ENCODE measurements at places on chromosomes 7 and 10.

DNA sequence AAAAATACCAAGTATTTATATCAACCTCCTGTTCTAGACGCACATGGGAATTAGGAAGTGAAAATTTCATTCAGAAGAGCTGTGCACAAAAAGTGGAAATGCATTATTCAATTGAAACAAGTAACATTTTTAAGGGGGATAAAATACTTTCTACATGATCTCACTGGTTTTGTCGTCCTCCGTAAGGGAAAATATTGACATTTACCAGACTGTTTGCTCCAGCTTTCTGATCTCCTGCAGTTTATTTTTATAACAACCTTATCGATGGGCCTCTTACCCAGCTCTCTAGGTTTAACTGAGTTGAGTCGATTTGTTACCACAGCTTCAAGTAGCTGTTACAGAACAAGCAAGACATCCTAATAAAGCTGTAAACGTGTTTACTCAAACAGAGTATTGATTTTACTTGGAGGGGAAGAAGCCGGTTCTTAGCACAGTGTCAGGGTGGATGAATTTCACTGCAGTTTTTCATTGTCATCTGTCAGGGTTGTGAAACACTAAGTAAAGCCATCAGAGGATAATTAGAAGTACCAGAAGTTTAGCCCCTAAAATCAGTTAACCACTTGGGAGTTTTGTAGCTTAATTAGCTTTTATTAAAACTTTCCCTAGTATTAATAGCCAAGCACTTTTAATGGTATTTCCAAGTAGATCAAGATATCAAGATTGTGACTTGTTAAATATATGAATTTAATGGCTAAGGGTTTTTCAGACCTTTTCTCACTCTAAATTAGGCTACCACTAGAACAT, 142.6 kb upstream of the KAT6B start:
- no peak for DNase-seq

GRCh38 chr7:77907281-77907680, 108.7 kb downstream of the PHTF2 start:
- DNase-seq: no peak

DNA sequence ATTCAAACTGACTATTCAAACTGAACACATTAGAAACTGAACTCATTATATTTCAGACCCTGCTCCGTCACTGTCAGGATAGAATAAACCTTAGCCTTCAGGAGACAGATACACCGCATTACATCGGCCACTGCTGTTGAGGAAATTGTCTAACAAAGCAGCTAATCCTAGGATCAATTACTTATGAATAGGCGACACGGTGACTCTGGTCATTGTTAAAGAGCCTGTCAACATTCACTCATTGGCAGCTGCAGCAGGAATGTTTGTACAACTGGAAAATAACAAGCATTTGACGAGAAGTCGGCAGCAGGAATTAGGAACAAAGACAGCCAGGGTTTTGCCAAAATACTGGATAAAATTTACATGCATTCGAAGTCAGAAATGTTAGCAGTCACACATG, 112.0 kb upstream of the MKX start:
- DNase-seq: no peak

DNA sequence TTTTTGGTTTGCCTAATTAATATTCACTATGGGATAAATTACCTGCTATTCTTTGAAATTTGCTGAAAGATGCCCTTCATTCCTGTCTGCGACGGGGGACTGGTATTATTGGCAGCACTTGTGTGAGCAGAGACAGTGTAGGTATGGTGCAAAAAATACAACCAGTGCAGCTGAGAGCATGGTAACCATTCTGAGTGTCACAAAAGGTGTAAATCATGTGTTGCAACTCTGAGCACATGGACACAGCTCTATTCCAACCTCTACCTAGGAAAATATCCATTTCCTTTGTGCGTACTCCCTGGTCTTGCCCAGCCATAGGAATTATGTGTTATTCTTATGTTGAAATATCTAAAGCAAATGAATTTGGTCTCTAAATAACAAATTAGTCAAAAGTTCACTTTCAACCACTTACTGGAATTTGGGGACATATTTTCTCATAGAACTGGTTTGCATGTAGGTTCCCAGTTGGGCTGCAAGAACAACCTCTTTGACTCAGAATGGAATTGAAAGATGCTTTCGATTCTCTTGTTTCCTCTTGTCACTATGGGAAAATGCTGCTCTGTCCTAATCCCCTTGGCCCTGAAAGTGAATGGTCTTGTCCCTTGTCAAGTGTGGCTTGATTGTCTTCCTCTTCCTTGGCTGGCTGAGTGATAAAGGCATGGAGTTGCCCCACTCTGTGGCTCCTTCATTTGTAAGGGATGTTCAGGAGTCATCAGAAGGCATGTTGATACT, 57.0 kb downstream of the CELF2 start:
- DNase-seq: no peak

DNA sequence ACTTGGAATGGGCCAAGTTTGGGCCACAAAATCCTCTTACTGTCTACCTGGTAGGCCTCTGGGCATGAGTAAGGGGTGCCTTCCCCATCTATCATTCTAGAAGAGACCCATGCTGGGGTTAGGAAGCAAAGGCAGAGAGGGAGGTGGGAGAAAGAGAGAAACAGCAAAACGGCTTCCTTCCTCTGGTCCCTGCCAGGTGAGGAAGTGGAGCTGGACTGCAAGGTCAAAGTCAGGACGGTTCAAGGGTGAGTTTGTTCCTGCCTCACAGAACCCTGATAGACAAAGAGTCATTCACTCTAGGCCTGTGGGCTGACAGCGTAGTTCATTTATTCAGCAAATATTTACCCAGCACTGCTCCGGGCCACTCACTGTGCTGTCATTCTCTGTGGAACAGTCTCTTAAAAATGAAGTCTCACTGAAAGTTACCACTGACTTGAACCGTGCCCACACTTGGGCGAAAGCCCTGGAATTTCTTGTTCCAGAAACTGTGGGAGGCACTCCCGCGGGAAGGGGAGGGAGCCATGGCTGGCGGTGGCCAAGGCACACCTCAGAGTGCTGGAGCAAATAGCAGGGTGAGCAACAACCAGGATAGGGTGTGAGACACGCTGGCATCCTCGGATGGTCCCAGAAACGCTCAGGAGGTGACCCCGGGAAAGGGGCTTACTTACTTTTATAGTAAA, 26.2 kb upstream of the ECHDC3 start:
- no peak for DNase-seq

- DNase-seq: no peak
Measured at GRCh38 chr7:157032644-157033482, 22.4 kb upstream of the MNX1 start.

DNA sequence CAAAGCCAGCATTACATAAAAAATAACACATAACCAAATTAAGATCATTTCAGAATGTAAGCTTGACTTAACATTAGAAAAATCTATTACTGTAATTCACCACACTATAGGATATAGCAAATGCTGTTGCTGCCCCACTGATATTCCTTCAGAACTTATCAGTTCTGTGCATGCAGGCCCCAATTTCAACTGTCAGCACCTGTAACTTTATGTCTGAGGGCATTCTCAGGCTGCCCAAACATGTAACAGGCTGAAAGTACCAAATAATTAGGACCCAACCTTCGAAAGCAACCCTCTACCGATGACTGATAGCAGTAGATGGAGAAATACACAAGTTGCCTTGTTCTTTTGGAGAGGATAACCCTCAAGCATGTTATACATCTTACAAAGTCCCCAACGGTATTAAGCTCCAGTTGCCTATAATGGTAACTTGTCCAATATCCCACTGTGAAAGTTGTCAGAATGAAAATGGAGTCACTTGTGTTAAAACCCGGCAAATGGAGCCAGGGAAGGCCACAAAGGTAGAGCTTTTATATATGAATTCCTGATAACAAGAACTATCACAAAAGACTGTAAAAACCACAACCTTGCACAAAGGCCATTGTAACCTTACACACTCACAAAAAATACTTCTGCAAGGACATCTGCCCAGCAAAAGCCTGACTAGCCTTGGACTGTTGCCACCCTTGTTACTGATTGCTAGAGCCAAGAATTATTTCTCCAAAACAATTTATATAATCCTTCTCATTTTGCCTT, 66.9 kb upstream of the ZNF746 start:
- no peak for DNase-seq

DNA sequence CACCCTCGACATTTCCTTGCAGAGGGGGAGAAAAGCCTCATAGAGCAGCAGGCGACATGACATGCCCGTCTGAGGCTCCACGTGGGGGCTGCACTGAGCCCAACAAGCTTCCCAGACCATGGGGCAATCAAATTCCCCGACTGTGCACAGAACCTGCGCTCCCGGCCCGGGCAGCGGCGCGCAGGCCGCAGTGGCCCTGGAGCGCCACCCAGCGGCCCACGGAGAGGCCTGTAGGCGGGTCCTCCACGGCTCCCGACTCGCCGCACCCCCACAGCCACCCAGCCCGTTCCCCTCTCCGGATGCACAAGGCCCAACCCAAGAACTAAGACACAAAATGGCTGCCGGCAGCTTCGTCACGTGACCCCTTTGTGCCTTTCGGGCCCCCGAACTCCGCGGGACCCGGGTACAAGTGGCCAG, 816 bp downstream of the EPC1 start:
- DNase-seq: peak; percentile 95

DNA sequence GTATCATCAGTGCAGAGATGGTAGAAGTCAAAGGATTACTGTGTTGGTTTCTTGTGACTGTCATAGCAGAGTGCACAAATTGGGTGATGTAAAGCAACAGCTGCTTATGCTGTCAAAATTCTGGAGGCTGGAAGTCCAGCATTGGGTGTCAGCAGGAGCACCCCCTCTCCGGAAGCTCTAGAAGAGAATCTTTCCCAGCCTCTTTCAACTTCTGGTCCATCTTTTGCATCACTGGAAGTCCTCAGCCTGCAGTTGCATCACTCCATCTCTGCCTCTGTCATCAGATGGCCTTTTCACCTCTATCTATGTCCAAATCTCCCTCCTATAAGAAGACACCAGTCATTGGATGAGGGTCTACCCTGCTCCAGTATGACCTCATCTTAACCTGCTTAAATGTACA, 35.8 kb upstream of the GALNTL5 start:
- no peak for DNase-seq

GRCh38 chr10:104353325-104354048, at the start of gene CFAP58:
Gene CFAP58 (plus strand): TSS chr10:104353833. CDS start chr10:104353898, 65 bp downstream.
- peak; percentile 91 for DNase-seq

DNA sequence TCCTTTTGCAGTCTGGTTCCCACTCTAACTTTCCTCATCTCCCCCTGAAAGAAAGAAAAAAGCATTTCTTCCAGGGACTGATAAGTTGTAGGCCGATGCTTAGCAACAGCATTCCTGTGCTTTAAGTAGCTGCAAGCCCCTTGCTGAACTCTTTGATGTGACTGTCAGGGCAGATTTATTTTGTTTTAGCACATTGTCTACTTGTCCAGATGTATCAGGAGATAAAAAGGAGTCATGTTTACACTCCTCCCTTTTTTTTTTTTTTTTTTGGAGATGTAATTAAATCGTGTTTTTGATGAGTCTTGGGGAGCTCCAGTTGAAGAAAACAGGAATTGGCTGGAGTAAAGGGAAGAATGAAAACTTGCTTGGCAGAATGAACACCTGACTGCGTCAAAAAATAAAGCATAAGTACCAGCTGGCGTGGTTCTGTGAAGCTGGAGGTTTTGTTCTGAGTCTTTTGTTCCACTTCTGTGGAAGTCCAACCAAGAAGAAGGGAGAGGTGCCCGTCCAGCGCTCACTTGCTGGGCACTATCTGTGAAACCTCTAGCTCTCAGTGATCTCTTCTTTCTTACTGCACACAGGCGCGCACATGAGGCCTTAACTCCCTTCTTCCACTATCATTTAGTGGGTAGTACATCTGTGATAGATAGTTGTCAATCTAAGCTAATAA, 871.7 kb downstream of the LRMDA start:
- no peak for DNase-seq

DNA sequence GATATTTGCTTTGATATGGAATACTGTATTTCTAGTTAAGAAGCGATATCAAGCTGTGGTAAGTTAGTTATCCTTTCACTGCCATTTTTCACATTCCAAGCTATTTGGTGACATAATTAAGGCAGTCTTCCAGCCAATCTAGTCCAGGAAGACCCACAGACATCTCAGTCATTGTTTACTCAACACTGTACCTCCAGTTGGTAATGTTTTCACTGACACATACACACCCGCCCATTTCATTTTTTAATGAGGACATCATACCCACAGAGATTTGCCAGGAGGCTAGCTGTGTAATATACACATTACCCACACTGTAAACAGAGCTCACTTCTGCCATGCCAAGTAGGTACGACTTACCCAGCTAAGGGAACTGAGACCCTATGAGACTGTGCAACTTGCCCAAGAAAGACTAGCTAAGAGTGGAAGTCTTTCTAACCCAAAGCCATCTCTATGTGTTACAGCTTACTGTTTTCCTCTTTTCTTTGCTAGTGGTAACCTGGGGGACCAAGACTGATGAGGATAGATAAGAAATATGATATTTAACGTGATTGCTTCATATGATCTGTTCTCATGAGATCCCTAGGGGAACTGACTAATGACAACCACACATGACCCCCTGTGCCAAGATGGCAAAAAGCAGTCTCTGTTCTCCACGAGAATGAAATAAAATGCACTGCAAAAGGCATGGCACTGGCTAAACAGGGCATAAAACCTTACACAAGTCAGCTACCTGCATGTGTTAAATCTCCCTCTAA, 179.0 kb downstream of the DGKI start:
- DNase-seq: no peak

DNA sequence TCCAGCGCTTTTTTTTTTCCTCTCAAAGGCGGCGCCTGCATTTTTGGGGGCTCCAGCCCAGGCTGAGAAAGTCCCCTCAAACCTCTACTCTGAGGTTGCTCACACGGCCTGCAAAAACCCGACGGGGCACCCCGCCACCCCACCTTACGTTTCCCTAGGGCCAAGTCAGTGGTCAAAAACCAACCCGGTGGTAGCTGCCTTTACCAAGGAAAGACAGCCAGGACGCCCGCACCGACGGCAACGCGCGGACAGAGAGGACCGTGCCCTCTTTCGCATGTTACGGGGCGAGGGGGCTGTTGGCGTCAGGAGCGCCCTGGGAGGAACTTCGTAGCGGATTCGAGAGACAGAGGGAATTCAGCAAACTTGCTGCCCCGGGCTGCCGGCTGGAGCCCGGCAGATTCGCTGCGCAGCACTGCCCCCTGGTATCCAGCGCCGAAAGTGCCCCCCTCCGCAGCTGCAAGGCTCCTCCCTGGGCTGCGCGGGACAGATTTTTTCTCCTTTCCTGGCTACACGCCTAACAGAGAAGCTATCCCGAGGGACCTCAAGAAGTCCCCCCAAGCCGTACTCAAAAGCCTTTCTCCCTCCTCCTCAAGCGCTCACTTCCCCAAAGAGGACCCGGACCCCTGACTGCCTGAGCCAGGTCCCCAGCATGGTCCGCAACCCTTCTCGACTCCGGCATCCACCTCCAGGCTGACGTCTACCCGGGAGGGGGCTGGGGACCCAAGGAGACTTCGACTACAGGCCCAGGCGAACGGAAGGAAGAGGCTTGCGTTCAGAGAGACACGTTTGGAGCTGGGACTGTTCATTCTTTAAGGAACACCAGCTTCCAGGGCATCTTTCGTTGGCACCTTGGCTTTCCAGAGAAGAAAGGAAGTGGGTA, 27.7 kb upstream of the VAX1 start:
- peak; percentile 43 for DNase-seq

GRCh38 chr7:66377714-66378113, 172.6 kb downstream of the TPST1 start:
- DNase-seq: no peak
